ENCODE measurements at places on chromosomes 3 and 15.
A peak's percentile ranks its signal among the peaks of the same experiment; 100 is the strongest.

DNA sequence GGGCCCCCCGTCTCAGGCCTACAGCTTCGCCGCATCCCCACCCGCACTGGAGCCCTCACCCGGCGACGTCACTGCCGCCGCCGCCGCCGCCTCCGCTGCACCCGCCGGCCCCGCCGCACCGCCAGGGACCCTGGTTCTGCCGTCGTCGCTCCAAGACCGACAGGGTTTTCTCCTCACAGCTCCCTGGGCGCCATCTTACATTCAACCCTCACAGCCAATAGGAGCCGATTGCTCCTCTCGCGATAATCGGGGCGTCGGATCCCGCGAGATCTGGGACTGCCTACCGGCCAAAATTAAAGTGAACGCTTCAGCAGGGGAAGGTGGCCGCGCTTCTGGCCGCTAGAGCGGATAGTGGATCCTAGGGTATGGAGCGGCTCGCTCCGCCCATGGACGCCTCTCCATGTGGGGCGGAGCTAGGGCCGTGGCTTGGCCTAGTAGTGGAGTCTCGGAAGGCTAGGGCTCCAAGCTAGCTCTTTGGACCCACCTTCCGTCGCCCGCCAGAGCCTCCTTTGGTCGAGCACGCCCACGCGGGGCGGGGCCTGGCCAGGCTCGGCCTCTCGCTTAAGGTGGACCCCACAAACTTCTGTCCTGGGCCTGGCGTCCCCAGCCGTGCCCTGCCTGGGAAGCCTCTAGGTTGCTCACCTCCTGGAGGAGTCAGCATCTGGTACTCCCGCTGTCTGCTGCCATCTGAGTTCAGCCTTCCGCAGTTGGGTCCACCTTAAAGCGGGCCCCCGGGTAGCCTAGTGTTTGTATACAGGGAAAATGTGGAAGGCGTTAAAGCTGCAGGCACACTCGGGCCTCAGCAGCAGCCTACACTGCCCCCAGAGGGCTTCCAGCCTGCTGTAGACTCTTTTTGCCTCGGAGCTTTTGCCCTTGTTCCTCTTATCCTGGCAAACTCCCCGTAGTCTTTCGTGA is at the start of gene QRICH1:
Gene QRICH1 (minus strand): TSS at position 219 of the 915 bp plus-strand sequence. CDS start 17,054 bp downstream, outside the sequence.
- DNase-seq, result peak; percentile 89

GRCh38 chr15:88717382-88718031 is 78.7 kb downstream of the ISG20 start:
- DNase-seq, result no peak

DNA sequence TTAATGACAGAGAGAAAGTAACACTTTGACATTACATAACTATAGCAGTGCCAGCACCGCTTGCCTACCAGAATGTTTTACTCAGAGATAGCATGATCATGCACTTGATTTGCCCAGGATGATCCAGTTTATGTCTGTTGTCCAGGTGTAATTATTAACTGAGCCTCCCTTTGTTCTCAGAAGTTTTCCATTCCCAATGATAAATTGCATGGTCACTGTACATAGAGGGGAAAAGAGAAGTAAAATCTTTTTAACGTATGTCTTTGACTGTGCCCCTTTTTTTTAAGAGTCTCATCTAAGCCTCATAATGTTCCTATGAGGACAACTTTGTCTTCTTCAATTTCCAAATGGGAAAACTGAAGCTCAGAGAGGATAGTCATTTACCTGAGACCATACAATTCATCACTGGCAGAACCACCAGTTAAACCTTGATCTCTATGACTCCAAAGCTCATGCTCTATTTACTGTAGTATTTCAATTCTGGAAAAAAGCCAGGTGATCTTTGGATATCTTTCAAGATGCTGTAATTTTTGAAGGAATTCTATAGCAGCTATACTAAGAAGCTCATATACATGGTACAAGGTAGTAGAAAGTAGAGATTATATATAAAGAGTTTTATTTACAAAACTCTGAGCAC is 25.1 kb downstream of the C3orf85 start:
- DNase-seq, result no peak

- DNase-seq, result no peak
Measured at GRCh38 chr3:110341047-110341446, 730.6 kb upstream of the NECTIN3 start.

GRCh38 chr15:31285772-31286261 is 40.8 kb upstream of the KLF13 start:
- DNase-seq, result no peak

- DNase-seq, result peak; percentile 62
Measured at GRCh38 chr3:38039101-38039898, at the start of gene DLEC1. Gene DLEC1, plus strand, starts transcription at chr3:38039208. Its CDS starts 18 bp downstream, at chr3:38039226.

DNA sequence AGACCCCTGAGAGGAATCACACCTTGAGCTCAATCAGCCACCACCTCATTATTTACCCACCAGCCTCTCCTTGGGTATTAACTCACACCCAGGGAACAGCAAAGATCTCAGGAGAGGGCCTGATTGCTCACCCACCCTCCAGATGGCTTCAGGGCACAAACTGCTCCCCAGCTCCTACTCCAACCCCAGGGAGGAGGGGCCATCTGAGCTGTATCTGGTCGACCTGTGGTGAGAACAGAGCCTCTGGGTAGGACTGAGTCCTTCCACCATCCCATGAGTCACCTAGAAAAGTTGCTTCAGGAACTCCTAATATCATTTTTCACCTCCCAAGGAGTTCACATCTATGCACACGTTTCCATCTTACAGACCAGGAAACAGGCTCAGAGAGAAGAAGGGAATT is 44.8 kb upstream of the HES1 start:
- no peak for DNase-seq

DNA sequence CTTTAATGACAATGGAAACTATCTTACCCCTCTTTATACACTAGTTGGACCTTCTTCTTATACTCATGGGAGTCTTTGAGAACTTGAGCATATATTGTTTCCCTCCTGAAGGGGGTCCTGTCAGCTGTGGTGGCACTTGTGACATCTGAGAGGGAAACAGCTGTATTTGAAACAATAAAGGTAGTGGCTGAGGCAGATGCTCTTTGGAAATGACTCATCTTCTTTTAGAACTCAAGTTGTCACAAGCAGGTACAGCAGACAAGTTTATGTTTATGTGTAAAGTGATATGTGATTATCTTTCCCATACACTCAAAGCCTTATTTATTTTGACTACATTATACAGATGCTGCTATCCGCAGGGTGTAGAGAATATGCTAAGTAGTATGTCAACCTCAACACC is 220.0 kb upstream of the GRM7 start:
- DNase-seq, result no peak

GRCh38 chr3:43455233-43455632 is 166.6 kb downstream of the ANO10 start:
- no peak for DNase-seq

GRCh38 chr3:75192146-75192616 is 471.9 kb upstream of the FRG2C start:
- DNase-seq, result peak; percentile 11

- DNase-seq, result no peak
Measured at GRCh38 chr3:127068111-127068810, 85.3 kb downstream of the PLXNA1 start.

DNA sequence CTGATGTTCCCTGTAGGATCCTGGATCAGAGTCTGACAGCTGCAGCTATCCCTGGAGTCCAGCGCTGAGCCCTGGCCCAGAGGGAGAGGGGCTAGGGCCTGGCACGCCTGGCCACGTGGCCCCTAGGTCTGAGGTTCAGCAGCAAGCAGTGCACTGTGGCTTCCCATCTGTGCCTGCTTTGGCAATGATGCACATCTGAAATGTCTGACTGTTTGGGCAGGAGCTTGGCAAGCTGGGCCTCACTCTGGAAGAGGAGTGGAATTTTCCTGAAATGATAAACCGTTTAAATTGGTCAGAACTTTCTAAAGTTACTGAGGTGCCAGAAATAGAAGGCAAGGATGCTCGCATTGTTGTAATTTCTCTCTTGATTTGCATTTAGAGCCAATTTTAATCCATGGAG is 48.8 kb upstream of the MRPS22 start:
- no peak for DNase-seq

DNA sequence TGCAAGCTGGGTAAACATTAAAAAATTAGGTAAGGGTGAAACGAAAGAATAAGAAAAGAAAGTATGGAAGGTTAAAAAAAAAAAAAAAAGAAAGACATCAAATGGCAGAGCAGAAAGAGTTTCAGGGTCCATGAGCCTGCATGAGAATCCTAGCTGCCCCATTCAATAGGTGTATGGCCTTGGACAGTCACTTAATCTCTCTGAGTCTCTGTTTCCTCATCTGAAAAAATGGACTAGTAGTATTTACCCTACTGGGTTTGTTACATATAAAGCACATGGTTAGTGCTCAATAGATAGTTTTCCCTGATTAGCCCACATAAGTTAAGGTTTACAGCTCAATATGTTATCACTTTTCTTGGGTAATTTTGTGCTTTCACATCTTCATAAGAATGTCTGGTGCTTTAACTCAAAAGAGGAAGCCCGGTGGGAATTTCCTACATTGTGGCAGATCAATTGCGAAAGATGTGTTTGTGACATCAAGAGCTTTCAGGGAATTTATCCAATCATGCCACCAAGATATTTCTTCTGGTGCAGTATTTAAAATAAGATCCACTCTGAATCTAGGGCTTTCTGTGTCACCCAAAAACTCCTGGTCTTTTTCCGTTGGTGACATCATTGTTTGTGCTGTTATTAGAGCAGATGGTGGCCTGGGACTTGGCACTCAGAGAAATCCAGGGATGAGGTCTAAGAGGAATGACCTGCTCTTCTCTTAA is 57.2 kb upstream of the UBE2E1 start:
- no peak for DNase-seq

Measured in stimulated activated CD8-positive, alpha-beta memory T cell treated with anti-CD3 and anti-CD28 coated beads, Interleukin-4, amount 100 ng/mL, for 1 hour (primary cell).